ENCODE measurements at places on chromosomes 12 and 14.

GRCh38 chr12:128754275-128754674 is 69.5 kb downstream of the SLC15A4 start:
- no peak for DNase-seq

- DNase-seq, result no peak
These were observed 5.8 kb downstream of the NR4A1 start for GRCh38 chr12:52056801-52057637.

GRCh38 chr14:23115039-23115731 is 3.9 kb downstream of the CEBPE start:
- no peak for DNase-seq

DNA sequence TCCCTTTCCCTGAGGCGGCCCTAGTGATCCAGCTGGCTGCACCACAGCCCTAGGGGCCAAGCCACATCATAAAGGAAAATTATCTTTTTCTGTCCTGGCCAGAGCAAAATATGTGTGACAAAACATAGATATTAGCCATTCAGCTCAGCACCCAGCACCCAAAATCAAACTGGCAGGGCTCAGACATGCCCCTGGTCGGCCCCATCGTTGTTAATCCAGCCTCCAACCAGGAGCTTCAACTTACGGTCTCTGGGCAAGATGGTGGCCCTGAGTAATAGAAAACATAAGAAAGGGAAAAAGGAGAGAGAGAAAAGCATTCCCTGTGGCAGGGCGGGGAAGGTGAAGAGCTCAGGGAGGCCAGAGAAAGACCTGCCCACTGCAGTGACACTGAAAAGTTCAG is 111.9 kb downstream of the EML1 start:
- DNase-seq, result no peak

DNA sequence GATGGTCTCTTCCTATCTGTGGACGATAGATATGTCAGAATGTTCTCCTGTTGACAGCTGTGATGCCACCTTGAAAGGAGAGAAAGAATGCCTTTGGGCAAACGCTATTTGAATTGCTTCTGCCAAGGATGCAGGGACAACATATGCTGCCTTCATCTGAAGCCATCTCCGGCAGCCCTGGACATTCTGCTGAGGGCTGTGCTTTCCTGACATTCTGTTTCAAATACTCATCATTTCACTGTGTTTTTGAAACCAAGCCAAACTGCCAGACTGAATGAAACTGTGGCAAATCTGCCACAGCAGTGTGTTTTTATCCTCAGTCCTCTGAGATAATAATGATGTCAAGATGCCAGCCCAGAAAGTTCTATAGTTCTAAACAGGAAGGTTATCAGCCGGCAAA is 85.8 kb upstream of the BCAT1 start:
- DNase-seq, result no peak

- no peak for DNase-seq
These were observed 224.3 kb downstream of the NEDD1 start for GRCh38 chr12:97131220-97131981.
